ENCODE measurements at places on chromosomes 5 and 9. TPM values are rescaled to one million over a fixed set of nuclear protein-coding genes. Genes with fewer than 3 reads are reported as not detected.

DNA sequence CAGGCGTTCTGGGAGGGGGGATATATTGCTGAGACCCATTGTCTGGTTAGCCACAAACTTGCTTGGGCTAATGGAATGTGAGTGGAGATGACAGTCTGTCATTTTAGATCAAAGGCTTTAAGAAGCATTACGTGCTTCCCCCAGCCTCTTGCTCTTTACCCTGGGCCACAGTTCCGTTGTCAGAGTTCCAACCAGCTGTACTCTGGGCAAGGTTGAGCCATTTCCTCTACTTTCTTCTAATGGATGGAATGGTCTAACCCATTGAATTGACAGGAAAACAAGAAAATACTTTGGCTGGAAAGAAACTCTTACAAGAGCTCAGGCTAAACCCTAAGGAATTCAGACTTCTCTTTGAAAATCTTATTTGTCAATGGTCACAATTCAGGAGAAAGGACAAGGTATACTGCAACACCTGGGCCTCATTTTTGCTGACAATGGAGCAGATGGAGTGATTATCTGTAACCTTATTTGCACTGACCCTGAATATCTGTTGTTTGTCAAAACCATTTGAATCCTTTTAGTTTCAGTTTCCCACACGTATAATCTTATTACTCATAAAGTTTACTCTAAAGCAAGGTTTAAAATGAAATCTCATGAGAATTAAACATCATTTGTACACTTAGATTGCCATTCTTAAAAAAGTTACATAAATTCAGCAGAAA is 231.4 kb downstream of the PDE4D start:
- H3K4me3 ChIP-seq, result no peak overlapping the region
- no peaks in the 10 kb centered on the region for H3K4me1 ChIP-seq
- H3K27ac ChIP-seq, result no peak overlapping the region
- H3K36me3 ChIP-seq, result no peaks in the 10 kb centered on the region

GRCh38 chr9:16868701-16869100 is 1.8 kb downstream of the BNC2 start:
- no peaks in the 10 kb centered on the region for H3K27me3 ChIP-seq
- H3K27ac ChIP-seq, result no peak overlapping the region
- H3K4me3 ChIP-seq, result peak overlapping the region; percentile 89
- DNase-seq, result no peak
- H3K36me3 ChIP-seq, result peaks cover 3% of the 10 kb centered on the region

DNA sequence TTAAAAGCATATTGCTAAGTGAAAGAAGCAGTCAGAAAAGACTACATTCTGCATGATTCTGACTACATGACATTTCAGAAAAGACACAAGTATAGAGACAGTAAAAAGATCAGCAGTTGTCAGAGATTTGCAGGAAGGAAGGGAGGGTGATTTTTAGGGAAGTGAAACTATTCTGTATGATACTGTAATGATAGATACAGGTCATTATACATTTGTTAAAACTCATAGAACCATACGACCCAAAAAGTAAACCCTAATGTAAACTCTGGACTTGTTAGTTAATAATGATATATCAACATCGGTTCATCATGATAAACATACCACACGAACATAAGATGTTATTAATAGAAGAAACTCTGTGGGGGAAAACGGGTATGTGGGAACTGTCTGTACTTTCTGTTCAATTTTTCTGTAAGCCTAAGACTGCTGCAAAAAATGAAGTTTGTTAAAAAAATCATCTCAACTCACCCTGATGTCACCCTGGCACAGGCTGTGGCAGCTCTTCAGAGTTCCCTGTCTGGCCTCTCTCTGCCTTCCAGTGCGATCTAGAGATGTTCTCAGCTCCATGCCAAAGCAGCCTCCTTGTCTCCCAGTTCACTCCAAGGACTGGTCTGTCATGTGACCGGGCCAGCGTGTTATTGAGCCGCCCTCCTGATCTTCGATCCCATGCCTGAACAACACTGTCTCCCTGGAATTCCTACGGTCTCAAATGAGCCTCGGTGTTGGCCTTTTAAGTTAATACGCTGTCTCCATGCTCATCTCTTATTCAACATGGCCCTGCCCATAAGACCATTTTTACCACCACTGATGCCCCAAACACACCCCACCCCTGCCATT is 35.4 kb downstream of the PRLR start:
- H3K4me3 ChIP-seq, result no peak overlapping the region
- H3K27ac ChIP-seq, result no peak overlapping the region
- no peaks in the 10 kb centered on the region for H3K27me3 ChIP-seq
- no peak for DNase-seq
- no peaks in the 10 kb centered on the region for H3K36me3 ChIP-seq

DNA sequence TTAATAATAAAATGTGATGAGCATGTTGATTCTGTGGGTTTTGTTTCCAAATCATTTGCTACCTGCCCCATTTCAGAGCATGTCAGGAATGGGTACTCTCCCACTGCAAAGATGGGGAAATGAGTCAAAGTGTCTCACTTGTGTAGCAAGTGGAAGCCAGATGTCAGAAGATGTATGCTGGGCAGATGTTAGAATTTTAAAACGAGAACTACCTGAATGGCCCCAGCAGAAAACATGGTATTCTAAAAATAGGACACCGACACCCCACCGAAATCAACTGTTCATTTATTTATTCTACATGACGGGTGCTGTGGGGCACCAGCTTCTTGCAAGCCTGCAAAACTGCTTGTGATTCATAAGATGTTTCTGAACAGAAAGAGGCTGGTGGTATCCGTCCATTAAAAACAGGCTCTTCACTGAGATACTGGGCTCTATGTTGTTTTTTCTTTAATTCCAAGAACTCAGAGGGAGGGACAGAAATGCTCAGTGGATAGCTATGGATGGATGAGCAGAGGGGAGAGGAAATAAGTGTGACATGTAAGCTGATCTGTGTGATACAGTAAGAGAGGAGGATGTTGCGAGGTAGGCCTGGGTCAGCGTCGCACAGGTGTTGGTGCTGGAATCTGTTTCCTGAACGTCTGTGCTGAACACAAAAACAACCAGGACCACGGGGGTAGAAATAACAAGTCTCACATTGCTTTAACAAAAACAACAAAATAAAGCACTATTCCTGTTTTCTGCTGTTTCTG is 157.2 kb downstream of the EFNA5 start:
- H3K27ac ChIP-seq, result no peak overlapping the region
- no peak overlapping the region for H3K4me3 ChIP-seq
- peaks cover 22% of the 10 kb centered on the region for H3K4me1 ChIP-seq
- no peak for DNase-seq
- no peaks in the 10 kb centered on the region for H3K27me3 ChIP-seq
- H3K36me3 ChIP-seq, result no peaks in the 10 kb centered on the region

DNA sequence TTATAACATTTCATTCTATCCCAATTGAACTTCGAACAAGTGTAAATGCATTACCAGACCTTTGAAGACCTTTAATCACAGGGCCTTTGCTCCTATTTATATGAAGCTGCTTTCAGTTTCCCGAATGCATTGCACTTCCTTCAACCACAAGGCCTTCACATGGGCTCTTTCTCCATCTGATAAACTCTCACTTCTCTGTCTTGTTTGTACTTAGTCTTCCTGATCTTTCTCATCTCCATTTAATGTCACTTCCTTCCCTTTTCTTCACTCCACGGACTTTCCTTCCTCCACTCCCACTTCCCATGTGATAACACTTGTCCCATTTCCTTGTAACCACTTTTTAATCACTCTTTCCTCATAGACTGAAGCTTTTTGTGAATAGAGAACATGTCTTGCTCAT is 74.3 kb upstream of the TNC start:
- no peak for DNase-seq
- H3K27me3 ChIP-seq, result no peaks in the 10 kb centered on the region
- peaks cover 8% of the 10 kb centered on the region for H3K36me3 ChIP-seq
- H3K4me1 ChIP-seq, result peaks cover 6% of the 10 kb centered on the region

- H3K27ac ChIP-seq, result no peak overlapping the region
- H3K27me3 ChIP-seq, result no peaks in the 10 kb centered on the region
- H3K36me3 ChIP-seq, result peaks cover 37% of the 10 kb centered on the region
- no peak for DNase-seq
- no peaks in the 10 kb centered on the region for H3K4me1 ChIP-seq
Observed at GRCh38 chr9:80417211-80417773, 845.5 kb downstream of the TLE4 start.

DNA sequence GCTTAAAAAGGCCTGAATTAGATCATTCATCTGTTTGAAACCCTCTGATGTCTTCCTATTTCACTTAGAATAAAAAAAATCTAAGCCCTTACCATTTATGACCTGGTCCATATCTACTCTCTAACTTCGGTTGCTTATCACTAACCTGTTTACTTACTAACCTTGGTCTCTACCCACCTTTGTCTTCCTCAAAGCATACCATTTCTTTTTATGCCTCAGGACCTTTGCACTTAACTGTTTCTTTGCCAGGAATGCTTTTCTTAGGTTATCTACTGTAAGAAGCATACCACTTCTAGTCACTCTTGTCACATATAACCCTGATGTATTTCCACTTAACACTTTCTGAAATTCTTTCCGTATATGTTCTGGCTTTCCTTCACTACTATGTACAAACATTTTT is 67.0 kb downstream of the UHRF2 start:
- H3K4me3 ChIP-seq, result no peak overlapping the region
- no peaks in the 10 kb centered on the region for H3K4me1 ChIP-seq
- peaks cover 30% of the 10 kb centered on the region for H3K36me3 ChIP-seq
- no peak overlapping the region for H3K27ac ChIP-seq
- DNase-seq, result no peak

GRCh38 chr9:88258024-88258423 is 119.7 kb upstream of the SPATA31C2 start:
- H3K27ac ChIP-seq, result no peak overlapping the region
- no peak for DNase-seq
- no peaks in the 10 kb centered on the region for H3K36me3 ChIP-seq
- no peaks in the 10 kb centered on the region for H3K27me3 ChIP-seq

DNA sequence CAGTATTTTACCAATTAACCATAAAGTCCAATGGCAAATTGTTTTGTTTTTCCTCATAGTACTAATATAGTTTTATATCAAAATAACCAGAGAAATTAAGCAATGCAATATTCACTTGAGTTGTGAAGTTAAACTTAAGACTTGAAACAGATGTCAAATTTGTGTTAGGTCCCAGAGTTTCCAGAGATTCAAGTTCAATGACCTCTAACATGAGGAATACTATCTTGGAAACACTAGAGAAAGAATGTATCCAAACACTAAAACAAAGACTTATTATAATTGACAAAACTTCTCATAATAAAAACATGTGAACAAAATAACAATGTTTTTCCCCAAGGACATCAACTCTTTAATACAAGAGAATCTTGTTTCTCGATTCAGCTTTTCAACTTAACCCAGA is 18.0 kb downstream of the SUSD1 start:
- H3K27ac ChIP-seq, result no peak overlapping the region
- no peaks in the 10 kb centered on the region for H3K27me3 ChIP-seq
- no peaks in the 10 kb centered on the region for H3K4me1 ChIP-seq
- no peak overlapping the region for H3K4me3 ChIP-seq
- no peak for DNase-seq
- H3K36me3 ChIP-seq, result no peaks in the 10 kb centered on the region

MARVELD2 gene
- total RNA-seq, result 29.5 TPM

KCNV2 gene
- not detected for total RNA-seq

TSSK1B gene
- not detected for total RNA-seq

CHSY3 gene
- total RNA-seq, result 0.37 TPM

ZDHHC11 gene
- 37.6 TPM for total RNA-seq

NKD2 gene
- total RNA-seq, result 7.7 TPM

FBXL7 gene
- 14.6 TPM for total RNA-seq
